ENCODE measurements at places on chromosomes 6 and 20.

GRCh38 chr20:44997668-44998067 is 31.4 kb downstream of the STK4 start:
- DNase-seq = no peak

- DNase-seq = no peak
Observed at GRCh38 chr6:10256113-10256690, 158.7 kb downstream of the TFAP2A start.

DNA sequence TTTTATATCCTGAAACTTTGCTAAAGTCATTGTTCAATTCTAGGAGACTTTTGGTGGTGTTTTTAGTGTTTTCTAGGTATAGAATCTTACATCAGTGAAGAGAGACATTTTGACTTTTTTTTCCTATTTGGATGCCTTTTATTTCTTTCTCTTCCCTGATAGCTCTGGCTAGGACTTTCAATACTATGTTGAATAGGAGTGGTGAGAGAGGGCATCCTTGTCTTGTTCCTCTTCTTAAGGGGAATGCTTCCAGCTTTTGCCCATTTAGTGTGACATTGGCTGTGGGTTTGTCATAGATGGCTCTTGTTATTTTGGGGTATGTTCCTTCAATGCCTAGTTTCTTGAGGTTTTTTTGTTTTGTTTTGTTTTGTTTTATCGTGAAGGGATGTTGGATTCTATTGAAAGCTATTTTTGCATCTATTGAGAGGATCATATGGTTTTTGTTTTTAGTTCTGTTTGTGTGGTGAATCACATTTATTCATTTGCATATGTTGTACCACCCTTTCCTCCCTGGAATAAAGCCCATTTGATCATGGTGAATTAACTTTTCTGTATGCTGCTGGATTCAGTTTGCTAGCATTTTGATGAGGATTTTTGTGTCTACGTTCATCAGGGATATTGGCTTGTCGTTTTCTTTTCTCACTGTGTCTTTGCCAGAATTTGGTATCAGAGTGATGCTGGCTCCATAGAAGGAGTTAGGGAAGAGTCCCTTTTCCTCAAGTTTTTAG is 540.1 kb upstream of the FLRT3 start:
- no peak for DNase-seq

DNA sequence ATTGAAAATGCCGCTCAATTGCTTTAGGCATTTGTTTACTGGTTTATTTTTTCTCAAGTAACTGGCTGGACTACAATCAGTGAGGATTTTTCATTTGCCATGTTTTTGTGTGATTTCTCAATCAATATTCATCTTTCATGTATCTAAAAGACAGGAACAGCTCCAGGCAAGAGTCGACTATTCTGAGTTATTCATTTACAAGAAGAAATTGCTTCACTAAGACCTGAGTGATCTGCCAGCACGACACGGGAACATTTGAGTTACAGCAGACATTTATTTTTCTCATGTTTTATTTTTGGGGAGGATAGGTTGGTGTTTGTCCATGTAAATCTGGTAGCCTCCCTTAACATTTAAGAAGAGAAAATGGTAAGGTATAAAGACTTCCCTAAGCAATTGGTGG is 124.1 kb downstream of the CBLN4 start:
- DNase-seq = no peak

DNA sequence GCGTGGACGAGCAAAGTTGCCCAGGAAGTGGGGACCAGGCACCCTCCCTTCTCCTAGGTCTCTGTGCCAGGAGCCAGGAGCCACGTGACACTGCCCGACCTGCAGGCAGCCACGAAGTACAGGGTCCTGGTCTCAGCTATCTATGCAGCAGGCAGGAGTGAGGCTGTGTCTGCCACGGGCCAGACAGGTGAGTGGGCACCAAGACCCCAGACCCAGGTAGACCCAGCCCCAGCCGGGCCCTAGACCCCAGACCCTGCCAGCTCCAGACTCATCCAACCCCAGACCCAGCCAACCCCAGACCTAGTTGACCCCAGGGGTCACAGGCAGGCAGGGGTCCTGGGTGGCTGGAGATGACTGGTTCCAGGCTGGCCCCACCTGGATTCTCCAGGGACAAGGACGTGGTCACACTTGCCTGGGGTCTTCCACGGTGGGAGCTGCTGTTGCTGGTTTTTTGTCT is 21.1 kb downstream of the COL20A1 start:
- no peak for DNase-seq

DNA sequence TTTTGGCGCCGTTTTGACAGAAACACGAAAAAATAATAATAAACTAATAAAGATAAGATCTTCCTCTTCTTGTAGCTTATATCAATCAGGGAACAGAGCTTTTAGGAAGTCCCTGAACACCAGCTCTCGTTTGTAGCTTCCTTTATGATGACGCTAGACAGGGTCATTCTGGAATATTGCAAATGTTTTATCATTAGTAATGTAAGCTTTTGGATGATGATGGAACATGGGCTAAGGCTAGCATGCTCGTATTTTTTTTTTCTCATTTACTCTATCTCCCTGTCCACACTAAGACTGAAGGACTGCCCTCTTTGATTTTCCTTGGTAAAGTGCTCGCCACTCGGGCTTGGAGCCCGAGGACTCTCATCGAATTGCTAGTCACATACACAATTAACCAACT is 22.1 kb upstream of the POM121L2 start:
- DNase-seq = no peak

DNA sequence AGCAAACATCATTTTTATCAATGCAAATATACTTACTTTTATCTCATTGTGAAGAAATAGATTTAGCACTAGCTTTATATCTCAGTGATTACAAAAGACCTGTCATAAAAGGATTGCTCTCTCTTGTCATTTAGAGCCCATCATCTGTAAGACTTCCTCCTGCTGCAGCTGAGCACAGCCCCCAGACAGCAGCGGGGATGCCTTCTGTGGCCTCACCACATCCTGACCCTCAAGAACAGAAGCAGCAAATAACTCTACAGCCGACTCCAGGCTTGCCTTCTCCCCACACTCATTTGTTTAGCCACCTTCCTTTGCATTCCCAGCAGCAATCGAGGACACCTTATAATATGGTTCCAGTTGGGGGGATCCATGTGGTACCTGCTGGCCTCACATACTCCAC is 127.0 kb upstream of the EDN1 start:
- DNase-seq = no peak
